ENCODE measurements at places on chromosomes 2 and 18.

- no peak for DNase-seq
Measured at GRCh38 chr18:39007031-39007902, 1441.7 kb upstream of the CELF4 start.

GRCh38 chr18:47872426-47872825 is 58.0 kb downstream of the SMAD2 start:
- DNase-seq = no peak

- no peak for DNase-seq
Measured at GRCh38 chr18:12027046-12027445, 45.7 kb downstream of the IMPA2 start.

DNA sequence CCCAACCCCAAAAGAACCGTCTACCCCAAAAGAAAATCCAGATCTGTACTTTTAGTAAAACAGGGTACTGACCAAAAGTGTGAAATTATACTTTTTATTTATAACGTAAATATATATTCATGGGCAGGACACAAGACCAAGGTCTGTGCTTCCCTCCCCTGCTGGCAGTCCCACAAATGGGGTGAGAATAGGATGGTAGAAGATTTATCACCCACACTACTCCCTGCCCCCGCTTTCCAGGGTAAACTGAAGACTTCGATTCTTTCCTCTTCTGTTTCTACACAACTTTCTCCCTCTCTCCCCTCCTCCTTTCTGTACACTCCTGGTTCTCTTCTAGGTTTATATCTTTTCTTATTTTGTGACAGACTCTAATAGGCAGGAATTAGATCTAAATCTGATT is 79.7 kb downstream of the MDH1 start:
- no peak for DNase-seq

- no peak for DNase-seq
Measured at GRCh38 chr2:69692424-69692823, 48.9 kb upstream of the AAK1 start.

GRCh38 chr2:240622531-240623235 is 2.6 kb upstream of the GPR35 start:
- no peak for DNase-seq
